ENCODE measurements at places on chromosomes 4 and X. TPM values are rescaled to one million over a fixed set of nuclear protein-coding genes. Genes with fewer than 3 reads are reported as not detected.

The C4orf50 gene
- 0.16 TPM for polyA plus RNA-seq

- DNase-seq = no peak
These were observed 13.3 kb upstream of the TADA2B start for GRCh38 chr4:7029921-7030320.

- no peak for DNase-seq
These were observed 12.0 kb upstream of the GPR78 start for GRCh38 chr4:8568068-8568668.

DNA sequence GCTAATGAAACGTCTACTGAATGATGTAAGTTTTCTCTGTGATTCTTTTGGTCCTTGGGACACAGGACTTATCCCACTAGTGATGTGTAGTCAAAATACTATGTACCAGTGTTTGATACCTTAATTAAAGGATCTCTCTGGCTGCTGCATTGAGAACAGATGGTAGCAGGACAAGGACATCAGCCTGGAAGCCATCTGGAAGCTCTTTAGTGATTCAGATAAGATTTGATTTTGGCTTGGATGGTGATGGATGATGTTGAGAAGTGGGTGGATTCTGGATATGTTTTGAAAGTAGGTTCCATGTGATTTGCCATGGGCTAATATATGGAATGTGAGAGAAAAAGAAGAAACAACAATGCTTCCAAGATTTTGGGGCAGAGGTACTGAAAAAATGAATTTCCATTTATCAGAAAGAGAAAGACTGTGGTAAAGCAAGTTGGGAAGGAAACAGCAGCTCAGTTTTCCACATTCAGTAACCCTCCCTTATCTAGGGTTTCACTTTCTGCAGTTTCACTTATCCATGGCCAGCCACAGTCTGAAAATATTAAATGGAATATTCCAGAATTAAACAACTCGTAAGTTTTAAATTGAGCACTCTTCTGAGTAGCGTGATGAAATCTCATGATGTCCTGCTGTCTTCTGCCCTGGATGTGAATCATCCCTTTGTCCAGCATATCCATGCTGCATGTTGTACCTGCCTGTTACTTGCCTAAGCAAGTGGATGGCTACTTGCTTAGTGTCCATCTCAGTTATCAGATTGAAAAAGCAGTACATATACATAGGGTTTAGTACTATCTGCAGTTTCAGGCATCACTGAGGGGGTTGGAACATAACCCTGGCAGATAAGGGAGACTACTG lies 15.6 kb downstream of the CD38 start:
- no peak for DNase-seq

The EVC gene
- 5.1 TPM for polyA plus RNA-seq

GRCh38 chr4:155474758-155475157 lies 98.0 kb upstream of the MAP9 start:
- DNase-seq = no peak

- DNase-seq = no peak
These were observed 387.6 kb upstream of the ZFP42 start for GRCh38 chr4:187608001-187608421.

- no peak for DNase-seq
These were observed 2.3 kb upstream of the MAB21L2 start for GRCh38 chr4:150579551-150580234.

The GPC4 gene
- 46.8 TPM for polyA plus RNA-seq

- no peak for DNase-seq
These were observed 15.3 kb downstream of the HOPX start for GRCh38 chr4:56665781-56666180.

- no peak for DNase-seq
These were observed 135.5 kb downstream of the ARHGAP24 start for GRCh38 chr4:85610450-85610849.

DNA sequence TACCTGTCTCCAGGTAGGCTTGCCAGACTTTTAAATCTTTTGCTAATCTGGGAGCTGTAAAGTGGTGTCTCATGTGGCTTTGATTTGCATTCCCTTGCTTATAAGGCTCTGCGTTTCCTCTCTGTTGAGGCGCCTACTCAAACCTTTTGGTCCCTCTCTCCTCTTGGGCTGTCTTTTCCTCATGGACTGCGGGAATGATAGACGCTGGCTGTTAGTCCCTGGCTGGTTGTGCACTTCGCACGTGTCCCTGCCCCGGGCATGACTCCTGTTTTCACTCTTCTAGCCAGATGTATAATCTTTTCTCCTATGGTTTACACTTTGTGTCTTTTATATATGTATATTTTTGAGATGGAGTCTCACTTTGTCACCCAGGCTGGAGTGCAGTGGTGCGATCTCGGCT lies 39.7 kb downstream of the RGS12 start:
- DNase-seq = no peak

DNA sequence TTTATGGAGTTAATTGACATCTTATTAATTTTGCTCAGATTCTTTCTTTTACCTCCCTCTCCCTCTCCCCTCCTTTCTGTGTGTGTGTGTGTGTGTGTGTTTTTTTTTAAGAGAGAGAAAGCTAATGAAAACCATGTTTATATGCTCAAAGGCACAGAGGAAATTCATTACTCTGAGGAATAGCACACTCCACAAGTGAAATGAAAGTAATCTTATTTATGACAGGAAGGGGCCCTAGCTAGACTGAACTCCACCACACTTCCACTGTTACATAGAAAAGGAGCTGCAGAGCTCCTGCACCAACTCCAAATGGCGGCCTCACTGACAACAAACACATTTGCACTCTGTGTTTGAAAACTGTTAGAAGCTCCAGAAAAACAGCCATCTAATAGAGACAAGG lies 150.6 kb downstream of the RASL11B start:
- DNase-seq = no peak

DNA sequence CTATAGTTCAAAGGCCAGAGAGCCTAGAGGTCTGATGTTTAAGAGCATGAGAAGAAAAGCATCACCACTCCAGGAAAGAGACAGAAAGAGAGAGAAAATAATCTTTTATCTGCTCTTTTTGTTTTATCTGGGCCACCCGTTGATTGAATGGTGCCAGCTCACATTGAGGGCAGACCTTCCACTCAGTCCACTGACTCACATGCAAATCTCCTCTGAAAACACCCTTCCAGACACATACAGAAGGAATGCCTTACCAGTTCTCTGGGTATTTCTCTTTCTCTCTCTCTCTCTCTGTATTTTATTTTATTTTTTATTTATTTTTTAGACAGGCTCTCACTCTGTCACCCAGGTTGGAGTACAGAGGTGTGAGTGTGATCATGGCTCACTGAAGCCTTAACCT lies 252.5 kb downstream of the DTHD1 start:
- no peak for DNase-seq

GRCh38 chr4:180566492-180566891 lies 1676.7 kb upstream of the TENM3 start:
- no peak for DNase-seq

- no peak for DNase-seq
These were observed 7.0 kb upstream of the CDKN2AIP start for GRCh38 chr4:183437452-183437851.

DNA sequence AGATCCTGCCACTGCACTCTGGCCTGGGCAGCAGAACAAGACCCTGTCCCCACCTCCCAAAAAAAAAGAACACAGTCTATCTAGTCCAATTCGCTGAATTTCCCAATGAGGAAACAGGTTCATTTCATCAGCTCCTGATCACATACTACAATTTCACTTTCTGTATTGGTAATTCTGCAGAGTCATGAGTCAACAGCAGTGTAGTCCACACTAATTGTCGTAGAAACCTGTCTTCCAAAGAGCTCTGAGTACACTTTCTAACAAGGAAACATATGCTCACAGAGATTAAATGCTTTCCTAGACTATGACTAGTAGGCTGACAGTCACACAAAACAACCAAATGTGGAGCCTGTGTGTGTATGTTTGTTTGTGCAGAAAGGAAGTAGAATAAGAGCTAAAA lies 91.9 kb downstream of the GPC4 start:
- no peak for DNase-seq

DNA sequence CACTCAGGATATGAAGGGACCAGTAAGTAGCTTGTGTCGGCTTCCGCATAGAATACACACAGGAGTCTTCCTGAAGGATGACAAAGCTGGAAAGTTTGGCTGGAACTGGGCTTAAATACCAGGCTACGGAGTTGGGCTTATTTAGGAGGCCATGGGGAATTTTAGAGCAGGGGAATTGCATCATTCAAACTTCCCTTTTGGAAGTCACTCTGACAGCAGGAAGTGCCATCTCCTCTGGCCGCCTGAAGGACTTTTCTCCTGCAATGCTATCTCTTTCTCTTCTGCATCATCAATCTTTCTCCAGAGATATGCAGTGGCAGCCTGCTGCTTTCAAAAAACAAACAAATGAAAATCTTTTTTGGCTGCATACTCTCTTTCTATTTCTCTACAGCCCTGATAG lies 48.4 kb upstream of the PAK3 start:
- no peak for DNase-seq

The HTN1 gene
- polyA plus RNA-seq = not detected

DNA sequence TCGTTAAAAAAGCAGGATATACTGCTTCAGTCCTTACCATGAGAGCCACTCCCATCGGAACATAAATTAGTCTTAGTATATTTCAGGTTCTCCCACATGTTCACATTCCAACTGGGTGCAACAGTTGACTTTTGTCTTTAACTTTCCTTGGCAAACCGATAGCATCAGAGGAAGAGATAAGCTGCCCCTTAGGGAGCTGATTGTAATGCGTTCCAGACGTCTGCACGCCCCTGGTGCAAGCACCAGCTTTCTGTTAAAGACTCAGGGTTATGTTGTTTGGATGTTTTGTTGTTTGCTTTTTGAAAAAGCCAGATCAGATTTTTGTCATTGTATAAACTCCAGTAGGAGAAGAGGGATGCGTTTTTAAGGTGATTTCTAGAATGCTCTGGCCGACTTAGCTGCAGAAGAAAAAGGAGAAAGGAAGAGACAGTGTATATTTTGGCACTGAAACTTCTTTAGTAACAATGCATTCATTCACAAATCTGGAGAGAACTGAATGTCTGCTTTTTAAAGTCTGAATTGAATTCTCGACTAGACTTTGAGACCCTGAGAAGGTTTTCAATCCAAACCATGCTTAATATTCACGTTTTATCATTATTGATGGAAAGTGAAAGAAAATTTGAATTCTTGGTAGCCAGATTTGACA lies 160.9 kb downstream of the CBR4 start:
- DNase-seq = no peak

GRCh38 chrX:10177601-10178000 lies 20.8 kb downstream of the CLCN4 start:
- DNase-seq = no peak

The ARMCX1 gene
- 12.5 TPM for polyA plus RNA-seq

DNA sequence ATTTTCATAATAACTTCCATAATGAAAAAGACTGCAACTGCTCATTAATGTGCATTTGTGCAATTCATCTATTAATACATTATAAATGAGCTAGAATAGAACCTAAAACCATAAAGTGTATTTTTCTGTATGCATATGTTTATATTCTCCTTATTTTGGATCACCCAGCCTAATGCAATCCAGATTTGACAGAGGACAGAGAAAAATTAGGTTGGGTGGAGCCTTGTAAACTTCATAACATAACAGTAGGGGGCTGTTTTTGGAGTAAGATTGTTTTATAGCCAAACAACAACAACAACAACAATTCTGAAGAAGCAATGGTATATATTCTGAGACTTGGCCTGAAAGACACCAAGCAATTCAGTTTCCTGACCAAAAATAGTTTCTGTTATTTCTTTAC lies 615.3 kb upstream of the SLIT2 start:
- DNase-seq = no peak

DNA sequence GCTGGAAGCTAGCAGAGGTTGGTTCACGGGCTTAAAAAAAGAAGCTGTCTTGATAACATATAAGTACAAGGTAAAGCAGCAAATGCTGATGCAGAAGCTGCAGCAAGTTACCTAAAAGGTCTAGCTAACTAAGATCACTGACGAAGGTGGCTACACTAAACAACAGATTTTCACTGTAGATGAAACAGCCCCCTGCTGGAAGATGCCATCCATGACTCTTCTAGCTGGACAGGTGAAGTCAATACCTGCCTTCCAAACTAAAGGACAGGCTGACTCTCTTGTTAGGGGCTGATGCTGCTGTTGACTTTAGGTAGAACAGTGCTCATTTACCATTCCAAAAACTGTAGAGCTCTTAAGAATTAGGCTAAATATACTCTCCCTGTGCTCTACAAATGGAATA lies 99.5 kb downstream of the FBXW7 start:
- DNase-seq = no peak

GRCh38 chr4:27861381-27861787 lies 1000.7 kb downstream of the STIM2 start:
- DNase-seq = peak; percentile 52

GRCh38 chr4:48653217-48654014 lies 126.7 kb downstream of the FRYL start:
- no peak for DNase-seq

The UGT2B15 gene
- not detected for polyA plus RNA-seq

DNA sequence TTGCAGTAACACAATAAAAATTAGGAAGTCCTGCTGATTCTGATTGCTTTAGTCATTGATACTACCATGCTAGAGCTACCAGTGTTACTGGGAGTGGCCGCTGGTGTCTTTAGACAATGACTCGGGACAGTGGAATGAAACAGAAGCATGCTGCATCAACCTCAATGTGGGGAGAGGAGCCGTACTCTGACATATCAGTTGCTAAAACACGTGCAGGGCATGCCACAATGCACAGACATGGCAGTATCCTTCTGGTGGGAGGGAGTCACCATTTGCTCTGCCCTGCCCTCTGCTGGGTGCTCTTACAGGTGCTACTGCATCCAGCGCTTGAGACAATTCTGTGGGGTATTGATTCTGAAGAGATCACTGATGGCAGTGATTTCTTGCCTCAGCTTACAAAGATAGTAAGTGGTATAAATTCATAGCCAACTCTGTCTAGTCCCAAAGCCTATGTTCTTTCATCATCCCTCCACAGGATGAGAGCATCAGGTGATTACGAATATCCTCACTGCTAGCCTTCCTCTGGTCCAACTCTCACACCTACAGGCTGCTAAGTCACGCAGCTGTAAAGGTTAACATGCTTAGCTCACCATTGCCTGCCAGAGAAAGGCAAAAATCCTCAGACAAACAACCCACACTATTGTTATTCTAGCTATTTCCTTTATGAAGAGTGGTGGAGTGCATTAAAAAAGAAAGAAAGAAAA lies 43.7 kb downstream of the NSG1 start:
- peak; percentile 74 for DNase-seq

GRCh38 chr4:151519728-151520415 lies 110.9 kb downstream of the FHIP1A start:
- DNase-seq = no peak

DNA sequence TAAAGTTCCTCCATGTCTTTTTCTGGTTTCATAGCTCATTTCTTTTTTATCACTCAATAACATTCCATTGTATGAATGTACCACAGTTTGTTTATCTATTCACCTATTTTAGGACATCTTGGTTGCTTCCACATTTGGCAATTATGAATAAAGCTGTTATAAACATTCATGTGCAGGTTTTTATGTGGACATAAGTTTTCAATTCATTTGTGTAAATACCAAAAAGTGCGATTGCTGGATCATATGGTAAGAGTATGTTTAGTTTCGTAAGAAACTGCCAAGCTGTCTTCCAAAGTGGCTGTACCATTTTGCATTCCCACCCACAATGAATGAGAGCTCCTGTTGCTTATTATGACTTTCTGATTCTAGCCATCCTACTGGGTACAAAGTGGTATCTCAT lies 36.3 kb upstream of the ZFX start:
- DNase-seq = no peak
